ENCODE measurements at places on chromosomes 16 and 17. TPM values are rescaled to one million over a fixed set of nuclear protein-coding genes. Genes with fewer than 3 reads are reported as not detected.

LRRC46 gene
- 0.25 TPM for total RNA-seq

KRT15 gene
- 0.59 TPM for total RNA-seq

CMTM2 gene
- total RNA-seq = not detected

HOXB3 gene
- 0.73 TPM for total RNA-seq

TMEM204 gene
- total RNA-seq = 16.8 TPM

HEATR9 gene
- total RNA-seq = not detected

CNTNAP4 gene
- 0.05 TPM for total RNA-seq

TBC1D3B gene
- total RNA-seq = 0.62 TPM

KRTAP4-9 gene
- total RNA-seq = not detected

C17orf78 gene
- not detected for total RNA-seq

SF3B3 gene
- 107 TPM for total RNA-seq

CCL2 gene
- total RNA-seq = 167 TPM

SLC47A2 gene
- not detected for total RNA-seq

Measured in cardiac ventricle fibroblast (primary cell).